PC-3 (cell line): ENCODE measurements at places on chromosomes 4 and X.

- H3K27me3 ChIP-seq = no peaks in the 10 kb centered on the region
- no peak overlapping the region for H3K27ac ChIP-seq
- H3K4me3 ChIP-seq = peak overlapping the region; percentile 84
- H3K4me1 ChIP-seq = no peaks in the 10 kb centered on the region
Observed at GRCh38 chrX:102712981-102713625, 855 bp downstream of the GPRASP2 start.

GRCh38 chr4:145827885-145828284, 110.7 kb downstream of the ZNF827 start:
- no peaks in the 10 kb centered on the region for H3K4me1 ChIP-seq
- H3K27ac ChIP-seq = no peak overlapping the region
- H3K4me3 ChIP-seq = no peak overlapping the region

DNA sequence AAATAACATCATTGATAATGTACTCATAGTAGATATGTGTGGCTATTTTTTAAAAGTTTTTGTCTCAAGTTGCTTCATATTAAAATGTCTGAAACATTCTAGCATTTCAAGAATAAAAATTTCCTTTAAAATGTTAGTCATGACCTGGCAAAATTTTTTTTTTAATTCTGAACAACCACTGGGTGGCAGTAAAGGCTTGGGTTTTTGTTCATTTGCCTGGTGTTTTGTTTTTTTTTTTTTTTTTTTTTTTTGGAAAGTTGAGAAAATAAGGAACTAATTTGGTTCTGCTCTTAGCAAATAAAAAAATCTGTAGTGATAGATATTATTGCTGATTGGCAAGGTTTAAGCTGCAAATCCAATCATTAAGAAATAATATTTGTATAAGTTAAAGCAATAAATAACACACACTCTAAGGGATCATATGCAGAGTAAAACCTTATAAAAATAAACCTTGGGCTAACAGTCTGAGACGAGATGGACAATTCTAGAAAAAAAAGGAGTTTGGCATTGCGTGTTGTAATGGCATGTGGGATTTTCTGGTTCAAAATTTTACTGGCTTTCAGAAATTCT, 81.4 kb downstream of the CEP44 start:
- no peaks in the 10 kb centered on the region for H3K27me3 ChIP-seq
- H3K36me3 ChIP-seq = no peaks in the 10 kb centered on the region
- DNase-seq = peak; percentile 54
- no peak overlapping the region for H3K27ac ChIP-seq
- 0 out of 2 replicates have a peak, but pooled peaks cover 8% of the 10 kb centered on the region for H3K4me1 ChIP-seq

DNA sequence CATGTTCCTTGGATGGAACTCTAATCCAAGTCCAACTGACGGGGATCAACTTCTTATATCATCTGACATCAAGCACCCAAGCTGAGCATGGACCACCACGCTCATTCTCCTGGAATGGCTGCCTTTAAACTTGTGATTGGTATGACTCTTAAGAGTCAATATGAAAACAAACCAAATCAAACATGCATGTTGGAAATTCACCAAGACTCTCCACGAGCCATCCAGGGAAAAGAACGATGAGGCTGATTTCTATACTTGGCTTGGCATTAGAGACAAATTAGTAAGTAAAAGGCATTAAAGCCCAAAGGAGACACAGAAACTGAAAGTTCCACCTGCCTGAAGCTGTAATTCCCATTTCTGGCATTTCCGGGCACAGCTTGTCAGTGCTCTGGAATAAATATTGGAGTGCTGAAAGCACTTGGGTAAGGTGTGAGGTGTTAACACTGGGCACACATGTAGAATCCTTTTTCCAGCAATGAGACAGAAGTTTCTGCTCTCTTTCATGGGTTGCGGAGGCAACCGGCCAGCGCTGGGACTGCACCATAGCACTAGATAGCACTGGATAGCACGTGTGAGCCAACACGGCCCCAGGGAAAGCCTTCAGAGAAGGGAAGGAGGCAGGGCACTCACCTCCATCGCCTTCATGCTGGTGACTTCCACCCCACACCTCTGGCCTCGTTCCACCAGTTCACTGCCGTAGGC, 42.1 kb upstream of the CENPU start:
- no peak overlapping the region for H3K27ac ChIP-seq
- H3K4me1 ChIP-seq = no peaks in the 10 kb centered on the region
- no peak overlapping the region for H3K4me3 ChIP-seq

DNA sequence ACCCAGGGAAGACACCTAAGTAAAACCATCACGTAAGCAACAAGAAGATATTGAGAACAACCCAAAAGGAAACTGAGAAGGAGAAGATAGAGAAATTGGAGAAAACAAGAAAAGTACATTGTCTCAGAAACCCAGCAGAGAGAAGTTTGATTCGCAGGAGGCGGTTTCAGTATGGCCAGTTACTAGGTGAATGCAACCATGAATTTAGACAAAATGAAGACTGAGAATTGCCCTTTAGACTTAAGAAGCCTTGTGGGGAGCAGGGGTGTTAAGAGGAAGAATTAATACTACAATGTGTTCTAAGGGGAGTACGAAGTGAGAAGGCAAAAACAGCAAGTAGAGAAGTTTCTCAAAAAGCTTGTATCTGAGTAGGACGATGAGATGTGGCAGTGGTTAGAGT, 229.3 kb upstream of the NEIL3 start:
- no peak overlapping the region for H3K27ac ChIP-seq
- H3K4me1 ChIP-seq = peaks cover 3% of the 10 kb centered on the region; the same call in 1 of the 2 replicates

DNA sequence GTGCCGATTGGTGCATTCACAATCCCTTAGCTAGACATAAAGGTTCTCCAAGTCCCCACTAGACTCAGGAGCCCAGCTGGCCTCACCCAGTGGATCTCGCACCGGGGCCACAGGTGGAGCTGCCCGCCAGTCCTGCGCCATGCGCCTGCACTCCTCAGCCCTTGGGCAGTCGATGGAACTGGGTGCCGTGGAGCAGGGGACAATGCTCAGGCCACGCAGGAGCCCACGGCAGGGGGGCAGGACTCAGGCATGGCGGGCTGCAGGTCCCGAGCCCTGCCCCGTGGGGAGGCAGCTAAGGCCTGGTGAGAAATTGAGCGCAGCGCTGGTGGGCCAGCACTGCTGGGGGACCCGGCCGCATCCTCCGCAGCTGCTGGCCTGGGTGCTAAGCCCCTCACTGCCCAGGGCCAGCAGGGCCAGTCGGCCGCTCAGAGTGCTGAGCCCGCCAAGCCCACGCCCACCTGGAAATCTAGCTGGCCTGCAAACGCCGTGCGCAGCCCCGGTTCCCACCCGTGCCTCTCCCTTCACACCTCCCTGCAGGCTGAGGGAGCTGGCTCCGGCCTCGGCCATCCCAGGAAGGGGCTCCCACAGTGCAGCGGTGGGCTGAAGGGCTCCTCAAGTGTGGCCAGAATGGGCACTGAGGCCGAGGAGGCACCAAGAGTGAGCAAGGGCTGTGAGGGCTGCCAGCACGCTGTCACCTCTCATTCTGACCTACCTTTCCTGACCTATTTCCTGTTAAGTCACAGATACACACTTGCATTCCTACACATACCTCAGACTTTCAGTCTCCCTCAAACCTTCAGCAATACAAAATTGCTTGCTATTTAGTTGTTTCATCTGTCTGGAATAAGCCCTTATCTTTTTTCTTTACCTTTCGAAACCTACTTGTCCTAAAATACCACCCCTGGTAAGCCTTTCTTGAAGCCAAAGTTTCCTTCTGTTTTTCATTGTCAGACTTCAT, 20.7 kb downstream of the UBE2K start:
- no peaks in the 10 kb centered on the region for H3K4me1 ChIP-seq
- H3K27ac ChIP-seq = no peak overlapping the region
- H3K27me3 ChIP-seq = no peaks in the 10 kb centered on the region

GRCh38 chrX:47644557-47645091, 5.7 kb downstream of the ELK1 start:
- peaks cover 13% of the 10 kb centered on the region for H3K4me1 ChIP-seq
- H3K36me3 ChIP-seq = peaks cover 16% of the 10 kb centered on the region
- no peak overlapping the region for H3K4me3 ChIP-seq
- no peak overlapping the region for H3K27ac ChIP-seq
- DNase-seq = peak; percentile 17

GRCh38 chr4:141599853-141600252, 36.5 kb upstream of the IL15 start:
- peak; percentile 26 for DNase-seq
- H3K4me1 ChIP-seq = no peaks in the 10 kb centered on the region
- no peaks in the 10 kb centered on the region for H3K27me3 ChIP-seq
- H3K27ac ChIP-seq = no peak overlapping the region
- H3K4me3 ChIP-seq = no peak overlapping the region

GRCh38 chr4:106358899-106359298, 9.7 kb downstream of the GIMD1 start:
- no peaks in the 10 kb centered on the region for H3K4me1 ChIP-seq
- H3K36me3 ChIP-seq = no peaks in the 10 kb centered on the region
- peak; percentile 13 for DNase-seq
- no peaks in the 10 kb centered on the region for H3K27me3 ChIP-seq

- no peaks in the 10 kb centered on the region for H3K27me3 ChIP-seq
- no peak overlapping the region for H3K27ac ChIP-seq
- peaks cover 13% of the 10 kb centered on the region for H3K4me1 ChIP-seq
- peak overlapping the region; percentile 33; the same call in 1 of the 2 replicates for H3K4me3 ChIP-seq
- DNase-seq = peak; percentile 73
Observed at GRCh38 chrX:20066968-20067708, 49.6 kb downstream of the MAP7D2 start.

GRCh38 chrX:112830540-112830939, 10.1 kb downstream of the AMOT start:
- H3K36me3 ChIP-seq = no peaks in the 10 kb centered on the region
- no peaks in the 10 kb centered on the region for H3K4me1 ChIP-seq
- no peak overlapping the region for H3K4me3 ChIP-seq
- H3K27me3 ChIP-seq = no peaks in the 10 kb centered on the region

DNA sequence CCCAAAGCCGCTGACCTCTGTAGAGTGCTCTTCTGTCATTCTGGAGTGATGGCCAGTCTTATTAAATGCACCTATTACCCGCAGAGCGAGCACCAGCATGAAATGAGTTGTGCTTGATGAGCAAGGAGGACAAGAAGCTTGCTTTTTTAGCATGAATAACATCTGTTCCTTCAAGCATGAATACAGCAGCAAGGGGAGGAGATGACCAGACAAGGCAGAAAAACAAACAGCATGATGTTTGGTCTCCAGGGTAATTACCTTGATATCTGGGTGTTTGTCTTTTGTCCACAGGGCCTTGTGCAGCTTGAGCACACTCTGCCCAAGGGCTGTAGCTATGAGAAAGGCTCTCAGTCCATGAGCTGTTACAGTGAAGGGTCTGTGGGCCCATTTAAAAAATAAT, 324.8 kb upstream of the DDX53 start:
- H3K27ac ChIP-seq = no peak overlapping the region
- no peaks in the 10 kb centered on the region for H3K4me1 ChIP-seq
- H3K4me3 ChIP-seq = no peak overlapping the region
- no peaks in the 10 kb centered on the region for H3K36me3 ChIP-seq

DNA sequence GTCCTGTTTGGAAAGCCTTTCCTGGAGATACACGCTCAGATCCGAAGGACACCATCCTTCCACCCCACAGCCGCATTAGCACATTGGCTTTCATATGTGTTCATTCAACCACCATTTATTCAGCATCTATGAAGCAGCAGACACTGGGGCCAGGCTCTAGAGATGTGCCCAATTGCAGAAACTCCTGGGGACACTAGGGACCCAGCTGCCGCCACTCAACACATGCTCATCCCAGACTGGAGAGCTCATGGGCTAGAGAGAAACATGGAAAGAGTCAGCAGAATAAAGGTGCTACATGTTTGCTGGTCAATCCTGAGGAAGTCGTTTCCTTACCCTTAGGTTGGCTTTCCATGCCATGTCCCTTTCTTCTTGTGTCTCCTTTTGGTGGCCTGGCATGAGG, 7.6 kb downstream of the CTAG1A start:
- H3K36me3 ChIP-seq = no peaks in the 10 kb centered on the region
- no peak overlapping the region for H3K27ac ChIP-seq
- no peak overlapping the region for H3K4me3 ChIP-seq
- H3K4me1 ChIP-seq = peaks cover 26% of the 10 kb centered on the region
- DNase-seq = no peak
- H3K27me3 ChIP-seq = no peaks in the 10 kb centered on the region

GRCh38 chrX:73478961-73479360, 32.1 kb downstream of the CDX4 start:
- no peak overlapping the region for H3K27ac ChIP-seq
- no peaks in the 10 kb centered on the region for H3K27me3 ChIP-seq
- no peak for DNase-seq

- no peak overlapping the region for H3K4me3 ChIP-seq
- peaks cover 8% of the 10 kb centered on the region for H3K36me3 ChIP-seq
- H3K27ac ChIP-seq = peak overlapping the region; percentile 60
- peak; percentile 86 for DNase-seq
- H3K27me3 ChIP-seq = no peaks in the 10 kb centered on the region
- peaks cover 35% of the 10 kb centered on the region for H3K4me1 ChIP-seq
Observed at GRCh38 chr4:183241322-183241640, 78.8 kb downstream of the CLDN22 start.

DNA sequence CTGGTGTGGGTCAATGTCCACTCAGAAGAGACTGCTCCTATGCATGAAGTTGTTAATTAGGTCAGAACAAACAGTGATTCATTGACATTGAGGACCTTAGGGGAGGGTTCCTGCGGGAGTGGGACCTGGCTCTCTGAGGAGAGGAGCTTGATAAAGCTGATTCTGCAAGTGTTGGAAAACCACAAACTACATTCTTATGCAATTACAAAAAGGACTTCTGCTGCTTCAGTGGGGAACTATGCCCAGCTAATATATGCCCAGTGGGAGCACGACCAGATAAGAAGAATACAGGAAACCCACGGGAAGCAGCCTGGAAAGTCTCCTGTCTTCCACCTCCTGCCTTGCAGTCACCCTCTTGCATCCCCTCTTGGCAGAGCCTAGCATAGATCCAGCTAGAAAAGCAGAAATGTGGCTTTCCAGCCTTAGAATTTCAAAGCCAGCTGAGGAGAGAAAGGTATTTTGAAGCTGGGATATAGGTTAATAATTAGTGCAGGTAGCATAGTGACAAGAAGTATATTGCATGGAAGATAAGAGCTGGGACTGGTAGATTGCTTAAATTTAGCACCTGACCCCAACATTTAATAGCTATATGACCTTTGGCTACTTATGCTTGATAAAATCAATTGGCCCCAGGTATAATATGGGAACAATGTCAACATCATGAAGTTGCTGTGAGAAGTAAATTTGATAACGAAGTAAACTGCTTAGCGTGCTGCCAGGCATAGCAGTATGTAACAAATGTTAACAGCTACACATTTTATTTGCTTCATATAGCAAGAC, 34.9 kb upstream of the UGT8 start:
- DNase-seq = peak; percentile 20
- no peaks in the 10 kb centered on the region for H3K27me3 ChIP-seq
- no peak overlapping the region for H3K27ac ChIP-seq
- H3K36me3 ChIP-seq = no peaks in the 10 kb centered on the region

DNA sequence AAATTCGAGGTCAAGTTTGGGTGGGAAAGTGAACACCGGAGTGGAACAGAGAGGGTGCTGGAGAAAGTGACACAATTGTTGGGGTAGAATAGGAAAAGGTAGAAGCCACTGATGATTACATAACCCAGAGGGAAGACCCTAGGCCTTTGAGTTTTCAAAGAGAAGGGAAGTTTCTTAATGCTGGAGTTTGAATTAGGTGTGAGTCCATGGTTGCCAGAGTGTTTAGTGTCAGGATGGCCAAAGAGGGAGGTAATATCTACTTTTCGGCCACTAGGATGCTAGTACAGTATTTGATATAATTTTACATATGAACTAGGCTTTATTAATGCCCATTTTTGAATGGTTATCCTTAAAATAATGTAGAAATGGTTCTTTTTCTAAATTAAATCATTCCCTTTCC, 5.4 kb downstream of the BCORL1 start:
- H3K36me3 ChIP-seq = no peaks in the 10 kb centered on the region
- H3K27me3 ChIP-seq = no peaks in the 10 kb centered on the region
- no peak overlapping the region for H3K27ac ChIP-seq
- no peak overlapping the region for H3K4me3 ChIP-seq
- no peak for DNase-seq
